Mesothelial cell of epicardium (in vitro differentiated cells): ENCODE measurements at places on chromosomes 3 and 15.

- H3K36me3 ChIP-seq: no peaks in the 10 kb centered on the region
- no peak for DNase-seq
- no peaks in the 10 kb centered on the region for H3K27me3 ChIP-seq
- H3K4me3 ChIP-seq: no peak overlapping the region
- H3K27ac ChIP-seq: no peak overlapping the region
- peaks cover 2% of the 10 kb centered on the region for H3K4me1 ChIP-seq
Observed at GRCh38 chr3:64289622-64290021, 64.4 kb upstream of the PRICKLE2 start.

GRCh38 chr15:86327230-86327865 is 247.7 kb downstream of the AGBL1 start:
- no peak for DNase-seq
- H3K4me3 ChIP-seq: no peak overlapping the region
- H3K36me3 ChIP-seq: no peaks in the 10 kb centered on the region
- H3K27me3 ChIP-seq: peaks cover 9% of the 10 kb centered on the region

- peaks cover 37% of the 10 kb centered on the region for H3K27me3 ChIP-seq
- DNase-seq: no peak
- peaks cover 2% of the 10 kb centered on the region for H3K4me1 ChIP-seq
- no peaks in the 10 kb centered on the region for H3K36me3 ChIP-seq
- no peak overlapping the region for H3K27ac ChIP-seq
- H3K4me3 ChIP-seq: no peak overlapping the region
Observed at GRCh38 chr3:46483825-46484224, 14.0 kb upstream of the RTP3 start.

DNA sequence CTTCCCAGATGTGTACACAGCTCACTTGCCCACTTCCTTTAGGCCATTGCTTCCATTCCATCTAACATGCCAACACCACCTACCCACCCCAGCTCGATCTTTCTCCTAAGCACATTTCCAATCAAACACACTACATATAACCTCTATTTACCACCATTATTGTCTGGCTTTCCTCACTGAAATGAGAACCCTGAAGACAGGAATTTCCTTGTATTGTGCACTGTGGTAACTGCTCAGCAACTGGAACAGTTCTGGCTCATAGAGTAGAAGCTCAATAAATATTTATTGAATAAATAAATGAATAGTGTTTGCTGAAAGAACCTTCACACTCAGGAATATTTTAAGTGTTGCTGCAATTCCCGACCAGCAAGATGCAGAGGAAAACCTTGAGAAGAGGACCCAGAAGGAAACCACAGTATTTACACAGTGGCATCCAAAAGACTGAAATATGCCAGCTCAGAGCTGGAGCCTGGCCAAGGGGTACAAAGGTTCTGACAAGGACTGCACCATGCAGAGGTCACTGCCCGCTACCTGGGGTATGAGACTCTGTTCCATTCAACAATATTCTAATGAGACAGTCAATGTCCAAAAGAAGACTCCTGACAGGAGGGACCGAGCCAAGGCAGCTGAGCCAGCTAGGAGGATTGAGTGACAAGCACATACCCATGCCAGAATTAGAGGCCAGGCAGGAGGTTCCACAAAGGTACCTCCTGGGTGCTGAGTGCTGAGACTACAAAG is 168.8 kb downstream of the NUP210 start:
- DNase-seq: no peak
- peaks cover 8% of the 10 kb centered on the region for H3K27me3 ChIP-seq
- no peak overlapping the region for H3K4me3 ChIP-seq
- no peaks in the 10 kb centered on the region for H3K4me1 ChIP-seq
- H3K27ac ChIP-seq: no peak overlapping the region

DNA sequence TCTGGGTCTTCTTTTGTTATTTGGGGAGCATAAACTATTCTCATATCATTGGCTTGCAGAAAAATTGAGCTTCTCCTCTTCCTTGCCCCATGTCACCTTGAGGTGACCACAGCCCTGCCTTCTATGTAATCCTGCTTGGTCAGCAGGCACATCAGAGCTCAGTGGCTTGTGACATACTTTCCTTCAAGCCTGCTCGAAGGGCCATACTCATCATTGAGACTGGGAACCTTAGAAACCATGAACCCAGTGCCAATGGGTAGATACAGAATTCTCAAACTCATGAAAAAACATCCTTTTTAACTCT is 3.7 kb upstream of the CCR2 start:
- H3K27me3 ChIP-seq: peaks cover 55% of the 10 kb centered on the region
- no peak for DNase-seq
- no peaks in the 10 kb centered on the region for H3K4me1 ChIP-seq
- no peaks in the 10 kb centered on the region for H3K36me3 ChIP-seq

DNA sequence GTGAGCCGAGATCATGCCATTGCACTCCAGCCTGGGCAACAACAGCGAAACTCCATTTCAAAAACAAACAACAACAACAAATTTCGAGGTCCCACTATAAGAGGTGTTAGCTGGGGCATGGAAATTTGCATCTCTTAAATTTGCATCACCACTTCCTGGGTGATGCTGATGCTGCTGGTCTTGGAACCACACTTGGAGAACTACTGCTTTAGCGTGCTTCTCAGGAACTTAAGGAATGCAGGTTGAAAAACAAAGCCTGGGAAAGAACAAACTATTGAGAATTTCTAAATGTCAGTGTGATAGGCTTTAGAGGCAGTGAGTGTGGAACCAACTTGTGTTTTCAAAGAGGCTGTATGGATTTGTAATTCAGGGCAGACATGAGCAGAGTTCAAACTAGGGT is 858.4 kb upstream of the ARPP21 start:
- H3K36me3 ChIP-seq: no peaks in the 10 kb centered on the region
- H3K4me1 ChIP-seq: peaks cover 3% of the 10 kb centered on the region
- H3K4me3 ChIP-seq: no peak overlapping the region
- no peaks in the 10 kb centered on the region for H3K27me3 ChIP-seq
- no peak overlapping the region for H3K27ac ChIP-seq
- no peak for DNase-seq

GRCh38 chr3:66133853-66134445 is 86.9 kb upstream of the SLC25A26 start:
- peaks cover 13% of the 10 kb centered on the region for H3K4me1 ChIP-seq
- no peak overlapping the region for H3K27ac ChIP-seq
- no peaks in the 10 kb centered on the region for H3K27me3 ChIP-seq

- H3K27me3 ChIP-seq: no peaks in the 10 kb centered on the region
- no peak overlapping the region for H3K27ac ChIP-seq
- no peak overlapping the region for H3K4me3 ChIP-seq
- peaks cover 6% of the 10 kb centered on the region for H3K4me1 ChIP-seq
Observed at GRCh38 chr3:12956316-12956660, 114.9 kb upstream of the RPL32 start.

- peak overlapping the region; percentile 11 for H3K4me3 ChIP-seq
- H3K27ac ChIP-seq: peak overlapping the region; percentile 92
- H3K36me3 ChIP-seq: peaks cover 21% of the 10 kb centered on the region
- H3K27me3 ChIP-seq: no peaks in the 10 kb centered on the region
- DNase-seq: no peak
Observed at GRCh38 chr15:64522226-64522823, 61.9 kb downstream of the ZNF609 start.
